Endodermal cell (in vitro differentiated cells): ENCODE measurements at places on chromosomes 2 and 18. TPM values are rescaled to one million over a fixed set of nuclear protein-coding genes. Genes with fewer than 3 reads are reported as not detected.
A peak's percentile ranks its signal among the peaks of the same experiment; 100 is the strongest.

GPBAR1 gene
- 0.16 and 0.18 TPM in 2 replicates for total RNA-seq

TGIF1 gene
- total RNA-seq: 438 to 597 TPM (median 575 TPM) in 3 replicates

DNA sequence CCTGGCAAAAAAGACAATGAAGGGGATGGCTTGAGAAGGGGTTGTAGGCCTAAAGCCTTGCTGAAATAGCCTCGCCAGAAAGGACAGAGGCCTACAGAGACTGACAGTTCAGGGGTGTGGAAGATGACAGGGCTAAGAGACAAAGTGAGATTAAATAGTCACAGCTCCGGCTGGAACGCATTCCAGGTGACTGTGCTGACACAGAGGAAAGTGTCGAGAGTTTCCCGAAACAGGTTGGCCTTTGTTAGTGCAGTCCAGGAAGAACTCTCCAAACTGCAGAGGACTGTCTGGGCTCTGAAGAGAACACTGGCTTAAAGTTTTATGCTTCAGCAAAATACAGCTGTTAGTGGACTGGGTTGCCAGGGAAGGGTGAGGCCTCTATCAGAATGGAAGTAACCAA lies 52.8 kb downstream of the METTL4 start:
- no peak overlapping the region for H3K4me3 ChIP-seq
- no peaks in the 10 kb centered on the region for H3K36me3 ChIP-seq
- no peak for DNase-seq
- H3K27ac ChIP-seq: no peak overlapping the region
- no peaks in the 10 kb centered on the region for H3K27me3 ChIP-seq

DNA sequence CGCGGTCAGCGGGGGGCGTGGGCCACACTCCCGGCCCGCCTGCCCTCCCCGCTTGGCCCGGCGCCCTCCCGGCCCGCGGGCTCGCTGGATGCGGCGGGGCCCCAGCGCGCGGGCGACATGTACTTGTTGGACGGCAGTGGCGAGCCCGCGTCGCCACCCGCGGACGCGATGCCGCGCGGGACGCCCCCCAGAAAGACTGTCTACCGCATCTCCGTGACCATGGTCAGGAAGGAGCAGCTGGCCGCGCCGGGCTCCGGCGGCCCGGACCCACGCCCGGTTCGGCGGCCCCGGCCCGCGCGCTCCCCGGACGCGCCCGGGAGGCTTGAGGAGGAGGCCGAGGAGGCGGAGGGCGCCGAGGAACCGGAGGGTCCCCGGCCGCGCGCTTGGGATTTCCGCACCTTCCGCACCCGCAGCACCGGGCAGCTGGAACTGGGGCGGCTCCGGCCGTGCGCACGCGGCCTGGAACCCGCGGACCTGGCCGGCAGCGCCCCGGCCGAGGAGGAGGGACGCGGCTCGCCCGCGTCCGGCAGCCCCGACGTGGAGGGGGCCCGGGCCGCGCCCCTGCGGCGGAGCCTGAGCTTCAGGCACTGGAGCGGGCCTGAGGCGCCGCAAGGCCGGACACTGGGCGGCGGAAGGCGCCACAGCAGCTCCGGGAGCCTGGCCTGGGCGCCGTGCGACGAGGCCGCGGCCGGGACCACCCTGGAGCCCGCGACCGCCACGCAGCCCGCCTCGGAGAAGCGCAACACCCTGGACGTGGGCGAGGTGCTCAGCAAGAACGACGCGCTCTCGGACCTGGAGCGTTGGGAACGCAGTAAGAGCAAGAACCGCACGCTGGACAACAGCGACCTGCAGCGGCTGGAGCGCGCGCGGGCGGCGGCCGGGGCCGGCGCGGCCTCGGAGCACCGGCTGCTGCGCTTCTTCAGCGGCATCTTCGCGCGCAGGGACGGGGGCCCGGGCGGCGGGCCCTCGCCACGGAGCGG lies 176.4 kb downstream of the AGAP1 start:
- peaks cover 4% of the 10 kb centered on the region for H3K4me1 ChIP-seq
- no peak overlapping the region for H3K27ac ChIP-seq
- H3K27me3 ChIP-seq: peaks cover 23% of the 10 kb centered on the region
- no peaks in the 10 kb centered on the region for H3K36me3 ChIP-seq
- H3K4me3 ChIP-seq: peak overlapping the region; percentile 60

GRCh38 chr18:48017635-48018034 lies 87.2 kb upstream of the SMAD2 start:
- no peaks in the 10 kb centered on the region for H3K36me3 ChIP-seq
- H3K27ac ChIP-seq: no peak overlapping the region
- H3K27me3 ChIP-seq: no peaks in the 10 kb centered on the region
- H3K4me3 ChIP-seq: no peak overlapping the region
- H3K4me1 ChIP-seq: no peaks in the 10 kb centered on the region
- DNase-seq: peak; percentile 5
